ENCODE measurements at places on chromosomes 2 and 18.

- DNase-seq, result no peak
These were observed 132.3 kb upstream of the DLX2 start for GRCh38 chr2:172234716-172235691.

DNA sequence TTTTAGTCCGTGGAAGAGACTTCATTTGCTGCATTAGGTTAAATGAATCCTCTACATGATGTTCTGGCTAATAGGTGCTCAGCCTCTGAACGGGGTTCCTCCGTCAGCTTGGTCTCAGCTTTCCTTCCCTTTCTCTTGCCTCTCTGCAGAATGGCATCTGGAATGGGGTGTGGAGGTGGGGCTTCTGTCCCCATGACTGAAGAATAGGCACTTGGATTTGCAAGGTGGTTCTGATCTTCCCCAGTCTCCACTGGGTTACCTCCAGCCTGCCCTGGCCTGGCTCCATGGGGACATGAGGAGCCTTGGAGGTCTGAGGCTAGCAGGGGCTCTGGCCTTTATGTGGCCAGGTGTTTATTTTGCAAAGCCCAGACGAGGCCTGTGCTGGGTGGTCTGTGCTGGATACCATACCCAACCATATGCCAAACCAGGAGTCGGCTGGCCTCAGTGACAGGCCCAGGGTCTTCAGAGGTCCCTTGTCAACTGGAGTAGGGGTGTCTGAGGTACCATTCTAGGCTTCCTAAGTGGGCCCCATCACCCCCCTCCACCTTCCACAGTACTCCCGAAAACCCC lies 28.2 kb upstream of the LAPTM4A start:
- no peak for DNase-seq

DNA sequence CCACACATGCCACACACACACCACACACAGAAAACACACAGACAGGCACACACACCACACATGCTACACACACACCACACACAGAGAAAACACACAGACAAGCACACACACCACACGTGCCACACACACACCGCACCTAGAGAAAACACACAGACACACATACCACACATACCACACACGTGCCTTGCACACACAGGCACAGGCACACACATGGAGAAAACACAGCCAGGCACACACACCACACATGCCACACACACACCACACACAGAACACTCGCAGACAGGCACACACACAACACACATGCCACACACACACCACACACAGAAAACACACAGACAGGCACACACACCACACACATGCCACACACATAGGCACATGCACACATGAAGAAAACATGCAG lies 242.1 kb upstream of the MYT1L start:
- DNase-seq, result no peak

- no peak for DNase-seq
These were observed 31.3 kb upstream of the LINC00305 start for GRCh38 chr18:64180171-64180570.

- no peak for DNase-seq
These were observed 10.6 kb downstream of the PLCD4 start for GRCh38 chr2:218618102-218618860.

DNA sequence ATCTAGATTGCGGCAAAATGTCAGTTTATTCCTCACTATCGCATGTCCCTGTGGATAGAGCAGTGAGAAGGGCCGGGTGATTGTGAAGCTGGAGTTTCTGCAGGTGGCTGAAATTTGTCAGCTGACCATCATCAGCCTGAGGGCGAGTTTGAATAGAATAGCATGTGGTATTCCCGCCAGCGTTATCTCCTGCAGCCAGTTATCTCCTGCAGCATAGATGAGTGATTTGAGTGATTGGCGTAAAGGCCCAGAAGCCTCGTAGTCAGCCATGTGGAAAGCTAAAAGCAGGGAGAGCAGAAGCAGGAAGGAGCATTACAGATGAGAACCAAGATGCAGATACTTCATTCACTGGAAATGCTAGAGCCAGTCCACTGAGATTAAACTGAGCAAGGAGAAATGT lies 65.5 kb downstream of the CABLES1 start:
- no peak for DNase-seq

GRCh38 chr2:62292190-62292589 lies 96.3 kb downstream of the B3GNT2 start:
- no peak for DNase-seq

DNA sequence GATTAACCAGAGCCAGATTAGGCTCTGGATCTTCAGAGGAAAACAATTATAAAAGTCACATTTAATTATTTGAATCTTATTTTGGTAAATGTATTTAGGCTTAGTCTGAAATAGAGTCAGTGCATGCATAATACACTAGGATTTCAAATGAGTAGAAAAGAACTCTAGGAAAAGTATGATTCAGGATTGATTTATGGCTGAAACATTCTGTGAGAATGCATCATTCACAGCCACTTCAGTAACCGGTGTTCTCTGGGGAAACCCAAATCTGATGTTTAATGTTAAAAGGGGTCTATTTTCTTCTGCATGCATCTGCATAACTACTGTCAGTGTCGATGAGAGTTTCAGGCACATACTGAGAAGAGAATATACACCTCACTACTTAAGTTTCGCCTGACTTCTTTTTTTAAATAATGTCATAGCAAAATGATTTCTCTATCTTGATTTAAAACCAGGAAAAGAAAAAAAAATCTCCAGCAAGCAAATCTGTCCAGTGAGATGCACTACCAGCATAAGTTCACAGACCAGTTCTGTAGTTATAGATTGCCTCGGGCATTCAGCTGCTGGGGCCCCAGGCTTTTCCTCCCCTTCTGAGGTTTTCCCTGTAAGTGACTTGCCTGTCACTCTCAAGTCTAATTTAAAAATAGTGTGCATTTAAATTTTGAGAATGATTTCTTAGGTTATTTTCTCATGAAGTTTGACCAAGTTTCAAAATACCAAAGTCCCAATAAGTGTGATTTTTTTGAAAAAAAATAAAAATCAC lies 501.5 kb downstream of the NR4A2 start:
- no peak for DNase-seq

DNA sequence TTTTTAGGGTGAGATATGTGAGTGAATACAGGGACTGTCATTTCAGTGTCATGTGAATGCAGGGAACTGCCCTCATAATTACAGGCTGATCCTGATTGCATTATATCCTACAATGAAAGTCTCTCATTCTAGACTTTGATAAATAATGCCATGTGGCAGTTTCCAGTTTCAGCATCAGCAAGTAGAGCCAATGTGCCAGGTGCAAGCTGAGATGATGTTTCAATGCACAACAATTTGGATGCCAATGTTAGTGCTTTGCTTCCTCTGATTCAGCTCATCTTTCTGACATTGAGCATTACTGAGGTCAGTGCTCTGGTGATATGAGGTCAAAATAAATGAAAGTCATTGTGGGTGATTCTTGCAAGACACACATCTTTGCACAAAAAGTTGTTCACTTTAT lies 63.7 kb upstream of the TFPI start:
- DNase-seq, result no peak

DNA sequence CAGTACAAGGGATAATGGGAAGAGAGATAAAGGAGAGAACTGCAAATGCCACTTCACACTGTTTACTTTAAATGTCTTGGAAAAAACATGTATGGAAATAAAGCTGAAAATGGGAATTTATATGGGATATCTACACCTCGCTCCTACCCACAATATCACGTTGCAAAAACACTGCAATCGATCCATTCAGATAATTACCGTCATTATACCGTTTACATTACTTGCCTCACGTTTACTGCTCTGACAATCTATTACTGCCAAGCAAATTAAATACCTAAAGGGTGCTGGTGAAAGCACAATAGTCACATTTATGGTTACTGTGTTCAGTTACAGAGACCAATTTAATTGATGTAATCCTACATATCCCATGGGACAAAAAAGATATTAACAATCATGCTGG lies 214.7 kb upstream of the LYPD1 start:
- DNase-seq, result no peak

DNA sequence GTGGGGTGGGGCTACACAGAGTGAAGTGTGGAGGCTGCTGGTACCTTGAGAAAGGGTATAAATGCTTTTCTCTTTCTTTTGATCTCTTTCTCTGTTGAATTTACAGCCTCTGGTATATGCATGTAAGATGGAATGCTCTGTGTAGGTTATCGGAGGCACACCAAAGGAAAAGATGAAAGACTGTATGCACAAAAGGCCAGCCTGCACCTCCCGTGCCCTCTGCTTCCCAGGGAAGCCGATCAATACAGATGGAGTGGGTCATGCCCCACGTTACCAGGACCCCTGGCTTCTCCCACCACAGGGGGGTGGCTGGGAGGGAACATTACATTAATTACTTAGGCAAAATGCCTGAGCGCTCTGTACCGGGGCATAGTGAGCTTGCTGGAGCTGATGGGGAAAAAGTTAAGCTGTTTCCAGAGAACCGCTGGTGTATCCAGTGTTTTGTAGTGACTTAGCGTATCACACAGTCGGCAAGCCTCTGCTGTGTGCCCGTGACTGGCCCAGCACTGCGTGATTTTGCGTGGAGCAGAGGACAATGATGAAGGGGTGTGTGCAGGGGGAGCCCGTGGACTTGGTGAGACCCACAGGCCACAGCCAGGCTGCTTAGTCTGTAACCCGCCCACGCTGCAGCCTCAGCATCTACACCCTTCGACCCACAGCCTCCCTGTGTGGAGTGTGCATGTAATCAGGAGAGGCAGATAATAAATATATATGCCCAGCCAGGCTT lies 8.0 kb downstream of the ALLC start:
- no peak for DNase-seq

GRCh38 chr2:24163186-24163585 lies 11.7 kb upstream of the FAM228A start:
- DNase-seq, result no peak

- no peak for DNase-seq
These were observed 108.7 kb downstream of the XRCC5 start for GRCh38 chr2:216217904-216218260.

DNA sequence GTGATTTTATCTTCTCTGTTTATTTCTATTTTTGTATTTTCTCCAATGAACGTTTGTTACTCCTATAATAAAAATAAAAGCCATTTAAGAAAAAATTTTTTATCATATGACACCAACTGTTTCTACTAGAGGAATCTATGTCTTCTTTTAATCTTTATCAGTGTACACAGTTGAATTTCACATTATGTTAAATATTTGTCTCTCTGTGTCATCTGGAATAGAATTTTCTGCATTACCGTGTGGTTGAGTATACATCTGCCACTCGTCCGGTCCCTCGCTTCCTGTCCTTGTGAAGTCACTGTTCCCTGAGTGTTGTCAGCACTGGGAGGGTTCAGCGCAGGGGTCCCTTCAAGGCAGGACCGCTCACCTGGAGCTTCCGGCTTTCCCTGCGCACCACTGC lies 99.2 kb downstream of the LDLRAD4 start:
- no peak for DNase-seq

DNA sequence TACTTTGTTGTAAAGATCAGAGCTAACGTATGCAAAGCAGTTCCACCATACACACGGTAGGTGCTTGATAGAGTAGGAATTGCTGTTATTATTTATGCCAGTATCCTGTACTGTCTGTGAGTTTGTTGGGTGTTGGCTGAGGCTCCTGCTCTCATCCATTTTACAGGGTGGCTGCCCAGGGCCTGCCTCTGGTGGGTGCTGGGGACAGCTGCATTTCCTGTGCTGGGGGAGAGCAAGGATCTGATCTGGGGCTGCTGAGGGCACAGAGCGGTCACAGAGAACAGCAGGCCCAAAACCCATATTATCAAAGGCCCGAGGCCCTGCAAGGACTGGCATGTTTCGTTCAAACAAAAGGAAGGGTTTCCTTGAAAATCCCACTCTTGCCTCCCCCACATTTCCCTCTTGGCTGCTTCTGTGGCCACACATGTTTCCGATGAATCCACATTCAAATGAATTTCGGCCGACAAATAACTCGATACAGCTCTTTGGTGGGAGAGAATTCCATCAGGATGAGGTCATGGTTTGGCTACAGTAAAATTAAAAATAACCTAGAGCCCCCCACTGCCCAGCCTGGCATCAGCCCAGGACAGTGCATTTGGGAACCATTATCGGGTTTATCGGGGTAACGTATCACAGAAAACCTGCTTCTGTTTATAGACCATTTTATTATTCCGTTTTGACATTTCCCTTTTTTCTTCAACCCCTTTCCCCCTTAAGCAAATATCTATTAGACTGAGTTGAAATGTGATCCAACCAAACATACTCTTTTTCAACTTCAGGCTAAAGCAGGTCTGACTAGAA lies 143.4 kb downstream of the CYRIA start:
- DNase-seq, result no peak
